ENCODE measurements at places on chromosomes 6 and 20.

DNA sequence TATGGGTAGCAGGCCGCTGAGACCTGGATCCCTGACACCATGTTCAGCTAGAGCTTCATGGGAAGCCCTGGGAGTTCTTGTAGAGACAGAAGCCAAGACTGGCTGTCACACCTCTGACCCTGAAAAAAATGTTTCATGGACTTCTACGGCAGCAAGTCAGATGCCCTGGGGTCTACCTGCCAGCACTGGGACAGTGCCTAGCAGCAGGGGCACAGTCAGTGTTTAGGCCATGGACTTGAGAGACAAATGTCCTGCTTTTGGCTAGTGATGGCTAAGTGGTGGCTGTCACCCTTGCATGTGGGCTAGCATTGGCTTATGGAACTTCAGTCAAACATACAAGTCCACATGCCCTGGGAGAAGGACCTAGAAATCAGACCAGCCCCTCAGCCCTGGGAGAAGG lies 41.3 kb upstream of the SSTR4 start:
- no peak for DNase-seq

GRCh38 chr20:24096264-24096663 lies 107.7 kb upstream of the GGTLC1 start:
- no peak for DNase-seq

- DNase-seq: no peak
Measured at GRCh38 chr6:136180704-136181511, 69.2 kb downstream of the MTFR2 start.

- DNase-seq: no peak
Measured at GRCh38 chr6:131398176-131398575, 174.8 kb upstream of the ARG1 start.

GRCh38 chr6:53300656-53301551 lies 47.8 kb downstream of the ELOVL5 start:
- DNase-seq: peak; percentile 23

DNA sequence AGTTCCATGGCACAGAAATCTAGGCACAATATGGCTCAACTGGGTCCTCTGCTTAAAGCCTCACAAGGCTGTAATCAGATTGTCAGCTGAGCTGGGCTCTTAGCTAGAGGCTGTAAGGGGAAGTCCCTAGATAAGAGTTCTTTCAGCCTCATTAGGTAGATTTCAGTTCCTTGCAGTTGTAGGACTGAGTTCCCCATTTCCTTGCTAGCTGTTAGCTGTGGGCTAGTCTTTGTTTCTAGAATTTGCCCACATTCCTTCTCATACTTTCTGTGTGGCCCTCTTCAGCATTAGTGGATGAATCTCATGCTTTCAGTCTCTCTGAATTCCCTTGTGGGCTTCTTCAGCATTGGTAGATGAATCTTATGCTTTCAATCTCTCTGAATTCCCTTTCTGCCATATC lies 71.0 kb upstream of the MRAP2 start:
- no peak for DNase-seq

DNA sequence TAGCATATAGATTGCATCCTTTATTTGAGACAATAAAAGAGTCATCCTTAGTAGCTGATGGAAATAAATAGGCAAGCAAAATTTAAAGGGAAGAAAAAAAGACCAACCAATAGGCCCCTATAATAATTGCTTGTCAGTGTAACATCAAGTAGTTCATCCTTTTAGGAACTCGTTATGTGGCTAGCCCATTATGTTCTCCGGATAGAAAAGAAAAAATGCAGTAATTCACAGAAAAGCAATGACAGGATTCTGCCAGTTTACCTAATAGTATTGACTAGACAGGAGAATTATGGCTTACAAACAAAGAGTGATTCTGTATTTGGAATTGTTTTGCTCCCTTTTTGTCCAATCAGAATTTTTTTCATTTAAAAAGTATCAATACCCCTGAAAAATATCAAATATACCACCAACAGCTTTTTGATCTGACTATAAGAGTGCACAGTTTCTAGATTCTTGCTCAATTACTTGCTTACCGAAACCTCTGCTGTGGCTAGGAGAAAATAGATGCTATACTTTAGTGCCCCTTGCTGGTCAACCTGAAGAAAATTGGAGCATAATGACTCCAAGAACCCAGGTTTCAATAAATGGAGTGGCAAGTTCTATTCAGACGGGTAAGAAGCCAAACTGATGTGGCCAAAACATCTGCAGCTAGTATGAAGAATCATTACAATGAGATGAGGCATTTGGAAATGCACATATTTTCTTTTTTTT lies 91.5 kb upstream of the SASH1 start:
- no peak for DNase-seq

- DNase-seq: peak; percentile 8
Measured at GRCh38 chr6:115783402-115784061, 277.2 kb downstream of the FRK start.

GRCh38 chr6:167738386-167738785 lies 88.3 kb upstream of the AFDN start:
- no peak for DNase-seq

DNA sequence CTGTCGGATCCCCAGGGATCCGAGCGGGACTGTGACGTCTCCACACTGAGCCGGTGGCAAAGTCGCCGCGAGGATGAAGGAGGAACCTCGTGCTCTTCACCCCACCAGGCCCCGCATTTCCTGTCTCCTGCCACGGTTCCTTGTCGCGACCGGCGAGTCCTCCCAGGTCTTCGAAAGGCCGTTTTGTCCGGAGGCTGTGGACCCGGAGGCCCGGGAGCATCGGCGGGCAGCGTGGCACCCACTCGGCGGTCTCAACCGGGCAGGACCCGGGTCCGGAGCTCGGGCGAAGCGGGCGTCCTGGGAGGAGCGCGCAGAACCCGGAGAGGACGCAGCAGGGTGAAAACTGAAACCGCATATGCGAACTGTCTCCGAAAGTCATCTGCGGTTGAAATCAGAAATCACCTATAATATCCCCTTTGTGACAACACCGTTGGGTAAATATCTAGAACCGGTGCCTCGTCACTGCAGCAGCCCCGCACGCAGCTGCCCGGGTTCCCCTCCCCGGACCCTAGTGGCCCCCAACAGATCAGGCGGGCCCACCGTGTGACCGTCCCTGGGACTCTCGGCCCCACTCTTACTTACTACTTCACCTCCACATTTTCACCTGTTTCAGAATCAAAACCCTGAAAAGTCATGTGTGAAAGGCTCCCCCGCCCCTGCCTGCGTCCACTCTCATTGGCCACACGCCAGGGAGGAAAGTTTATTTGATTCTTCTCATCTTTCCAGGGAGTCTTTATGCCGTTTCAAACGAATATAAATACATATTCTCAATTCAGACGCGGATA lies 3.1 kb upstream of the ULBP2 start:
- DNase-seq: no peak

DNA sequence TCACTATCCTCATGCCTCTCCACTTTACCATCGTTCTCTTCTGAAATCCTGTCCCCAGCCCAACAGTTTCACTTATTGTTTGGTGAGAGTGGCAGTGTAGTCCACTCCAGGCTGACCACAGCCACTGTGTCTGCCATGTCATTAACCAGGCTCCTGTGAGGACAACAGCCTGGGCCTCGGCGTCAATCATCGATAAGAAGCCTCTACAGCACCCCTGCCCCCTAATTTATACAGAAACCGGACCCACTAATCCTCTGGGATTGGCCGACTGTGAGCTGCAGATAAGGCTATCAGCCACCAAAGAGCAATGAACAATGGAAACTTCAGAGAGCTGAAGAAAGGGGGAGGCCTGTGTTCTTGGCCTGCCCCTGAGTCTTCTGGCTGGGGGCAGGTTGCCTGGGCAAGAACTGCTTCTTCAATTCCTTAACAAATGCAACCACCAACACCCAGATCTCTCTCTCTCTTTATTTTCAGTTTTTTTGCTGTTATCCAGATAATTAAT lies 3.4 kb downstream of the EGFL8 start:
- DNase-seq: no peak

- no peak for DNase-seq
Measured at GRCh38 chr6:56515081-56515905, 127.4 kb downstream of the DST start.

GRCh38 chr6:44698602-44699001 lies 311.1 kb downstream of the CDC5L start:
- no peak for DNase-seq

GRCh38 chr6:24972311-24972958 lies 36.7 kb upstream of the RIPOR2 start:
- no peak for DNase-seq

DNA sequence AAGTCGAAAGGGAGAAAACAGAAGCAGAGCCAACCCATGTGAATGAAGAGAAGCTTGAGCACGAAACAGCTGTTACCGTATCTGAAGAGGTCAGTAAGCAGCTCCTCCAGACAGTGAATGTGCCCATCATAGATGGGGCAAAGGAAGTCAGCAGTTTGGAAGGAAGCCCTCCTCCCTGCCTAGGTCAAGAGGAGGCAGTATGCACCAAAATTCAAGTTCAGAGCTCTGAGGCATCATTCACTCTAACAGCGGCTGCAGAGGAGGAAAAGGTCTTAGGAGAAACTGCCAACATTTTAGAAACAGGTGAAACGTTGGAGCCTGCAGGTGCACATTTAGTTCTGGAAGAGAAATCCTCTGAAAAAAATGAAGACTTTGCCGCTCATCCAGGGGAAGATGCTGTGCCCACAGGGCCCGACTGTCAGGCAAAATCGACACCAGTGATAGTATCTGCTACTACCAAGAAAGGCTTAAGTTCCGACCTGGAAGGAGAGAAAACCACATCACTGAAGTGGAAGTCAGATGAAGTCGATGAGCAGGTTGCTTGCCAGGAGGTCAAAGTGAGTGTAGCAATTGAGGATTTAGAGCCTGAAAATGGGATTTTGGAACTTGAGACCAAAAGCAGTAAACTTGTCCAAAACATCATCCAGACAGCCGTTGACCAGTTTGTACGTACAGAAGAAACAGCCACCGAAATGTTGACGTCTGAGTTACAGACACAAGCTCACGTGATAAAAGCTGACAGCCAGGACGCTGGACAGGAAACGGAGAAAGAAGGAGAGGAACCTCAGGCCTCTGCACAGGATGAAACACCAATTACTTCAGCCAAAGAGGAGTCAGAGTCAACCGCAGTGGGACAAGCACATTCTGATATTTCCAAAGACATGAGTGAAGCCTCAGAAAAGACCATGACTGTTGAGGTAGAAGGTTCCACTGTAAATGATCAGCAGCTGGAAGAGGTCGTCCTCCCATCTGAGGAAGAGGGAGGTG lies 38.7 kb downstream of the ZBTB2 start:
- DNase-seq: no peak

GRCh38 chr6:11291582-11291981 lies 59.1 kb upstream of the NEDD9 start:
- DNase-seq: no peak

DNA sequence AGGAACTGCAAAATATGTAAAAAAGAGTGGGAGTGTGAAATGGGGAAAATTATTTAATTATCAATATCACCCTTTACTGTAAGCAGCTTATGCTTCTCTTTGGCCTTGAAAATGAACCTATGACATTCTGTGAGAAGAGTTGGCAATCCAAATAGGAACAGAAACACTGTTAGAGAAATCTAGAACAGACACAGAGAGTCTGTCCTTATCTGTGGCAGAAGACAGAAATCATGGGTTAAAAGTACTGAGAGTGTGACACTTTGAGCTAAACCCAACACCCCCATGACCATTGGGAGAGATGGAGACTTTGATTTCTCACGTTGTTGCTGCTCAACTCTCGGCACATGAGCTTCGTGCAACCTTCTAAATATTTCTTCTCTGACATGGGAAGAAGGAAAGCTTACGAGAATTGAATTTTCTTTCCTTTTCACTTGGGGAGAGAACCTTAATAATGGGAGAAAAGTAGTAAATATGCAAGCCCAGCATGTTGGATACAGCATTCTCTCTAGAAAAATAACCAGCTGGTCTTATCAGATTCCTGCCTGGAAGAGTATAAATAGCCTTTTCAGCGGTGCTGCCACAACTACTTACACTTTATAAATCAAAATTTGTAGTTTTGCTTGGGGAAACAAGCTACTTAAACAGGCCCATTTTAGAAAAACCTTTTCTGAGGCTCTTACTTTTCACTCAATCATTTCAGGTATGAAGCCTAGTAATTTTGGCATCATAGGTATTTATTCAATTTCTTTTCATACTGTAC lies 49.4 kb upstream of the NOX3 start:
- DNase-seq: no peak

GRCh38 chr20:14561741-14562221 lies 224.4 kb upstream of the FLRT3 start:
- DNase-seq: no peak

- DNase-seq: no peak
Measured at GRCh38 chr20:17460119-17460518, 71.1 kb downstream of the BFSP1 start.

DNA sequence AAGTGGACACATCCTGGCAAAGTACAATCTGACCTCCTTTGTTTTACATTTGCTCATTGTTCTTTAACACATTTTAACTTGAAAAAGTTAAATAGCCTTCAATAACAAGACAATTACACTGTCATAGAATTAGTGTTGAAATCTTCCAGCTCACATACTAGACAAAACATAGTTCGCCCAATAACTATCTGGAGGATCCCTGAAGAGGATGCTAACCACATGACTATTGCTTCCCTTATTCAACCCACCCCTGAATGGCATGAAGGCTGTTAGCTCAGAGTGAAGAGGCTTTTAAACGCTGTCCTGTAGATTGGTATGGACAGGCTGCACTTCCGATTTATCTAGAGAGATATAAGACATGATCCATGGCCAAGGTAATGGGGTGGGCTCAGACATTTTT lies 15.0 kb upstream of the DSE start:
- no peak for DNase-seq

DNA sequence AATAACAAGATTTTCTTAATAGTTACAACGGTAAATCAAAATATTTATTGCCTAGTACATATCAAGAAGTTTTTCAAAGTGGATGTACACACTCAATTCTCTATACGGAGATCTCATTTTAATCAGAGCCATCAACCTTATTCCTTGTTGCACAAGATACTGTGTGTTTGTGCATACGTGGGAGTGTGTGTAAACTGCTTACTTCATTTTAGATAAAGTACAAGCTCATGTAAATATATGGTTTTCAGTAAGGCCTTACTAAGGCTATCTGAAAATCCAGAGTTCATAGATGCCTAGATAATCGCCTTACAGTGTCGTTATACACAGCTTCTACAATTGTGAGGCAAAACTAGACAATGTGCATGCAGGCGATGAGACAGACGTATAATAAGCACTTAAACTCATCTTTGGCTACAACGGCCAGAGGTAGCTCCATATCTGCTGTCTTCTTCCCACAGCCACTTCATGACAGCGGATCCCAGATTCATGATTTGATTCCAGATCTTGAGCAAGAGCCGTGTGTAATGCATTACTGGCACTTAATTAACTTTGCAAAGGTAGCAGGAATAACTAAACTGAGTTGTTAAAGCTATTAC lies 2.5 kb downstream of the PERP start:
- no peak for DNase-seq

Data from heart right ventricle (tissue), 16 donors.